ENCODE measurements at places on chromosomes 5 and 9.

DNA sequence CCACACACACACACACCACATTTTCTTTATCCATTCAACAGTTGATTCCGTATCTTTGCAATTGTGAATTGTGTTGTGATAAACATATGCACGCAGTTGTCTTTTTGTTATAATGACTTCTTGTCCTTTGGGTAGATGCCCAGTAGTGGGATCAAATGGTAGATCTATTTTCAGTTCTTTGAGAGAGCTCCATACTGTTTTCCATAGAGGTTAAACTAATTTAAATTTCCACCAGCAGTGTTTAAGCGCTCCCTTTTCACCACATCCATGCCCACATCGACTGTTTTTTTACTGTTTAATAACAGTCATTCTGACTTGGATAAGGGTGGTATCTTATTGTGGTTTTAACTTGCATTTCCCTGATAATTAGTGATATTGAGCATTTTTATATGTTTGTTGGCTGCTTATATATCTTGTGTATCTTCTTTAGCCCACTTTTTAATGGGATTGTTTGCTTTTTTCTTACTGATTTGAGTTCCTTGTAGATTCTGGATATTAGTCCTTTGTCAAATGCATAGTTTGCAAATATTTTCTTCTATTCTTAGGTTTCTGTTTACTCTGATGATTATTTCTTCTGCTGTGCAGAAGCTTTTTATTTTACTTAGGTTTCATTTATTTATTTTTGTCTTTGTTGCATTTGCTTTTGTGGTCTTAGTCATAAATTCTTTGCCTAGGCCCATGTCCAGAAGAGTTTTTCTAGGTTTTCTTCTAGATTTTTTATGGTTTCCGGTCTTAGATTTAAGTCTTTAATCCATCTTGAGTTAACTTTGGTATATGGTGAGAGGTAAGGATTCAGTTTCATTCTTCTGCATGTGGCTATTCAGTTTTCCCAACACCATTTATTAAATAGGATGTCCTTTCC lies 82.4 kb downstream of the SH3RF2 start:
- no peak for DNase-seq

DNA sequence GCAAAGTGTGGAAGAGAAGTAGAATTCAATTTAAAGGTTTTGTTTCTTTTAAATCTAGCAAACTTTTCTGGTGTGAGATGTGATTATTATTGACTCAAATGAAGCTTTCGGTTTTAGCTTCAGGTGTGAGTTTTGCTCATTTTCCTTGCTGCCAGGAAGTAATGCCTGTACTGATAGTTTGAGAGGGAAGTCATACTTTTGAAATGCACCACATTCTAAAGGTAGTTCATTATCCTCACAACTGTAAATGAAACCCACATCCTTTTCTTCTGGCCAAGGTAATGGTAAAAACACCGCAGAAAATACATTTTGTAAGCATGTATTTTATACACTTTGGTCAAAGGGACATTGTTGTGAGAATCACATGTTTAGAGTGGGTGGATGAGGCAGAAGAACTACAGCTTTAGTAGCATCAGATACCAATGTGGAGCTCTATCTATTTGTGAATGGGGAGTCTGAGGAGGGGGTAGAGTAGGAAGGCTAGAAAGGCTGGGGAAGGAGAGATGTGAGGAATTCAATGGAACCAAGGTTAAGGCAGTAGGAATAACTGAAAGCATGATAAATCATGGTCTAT lies 167.0 kb upstream of the CDKN2B start:
- no peak for DNase-seq

- no peak for DNase-seq
Measured at GRCh38 chr5:134020188-134020587, 15.4 kb upstream of the VDAC1 start.

DNA sequence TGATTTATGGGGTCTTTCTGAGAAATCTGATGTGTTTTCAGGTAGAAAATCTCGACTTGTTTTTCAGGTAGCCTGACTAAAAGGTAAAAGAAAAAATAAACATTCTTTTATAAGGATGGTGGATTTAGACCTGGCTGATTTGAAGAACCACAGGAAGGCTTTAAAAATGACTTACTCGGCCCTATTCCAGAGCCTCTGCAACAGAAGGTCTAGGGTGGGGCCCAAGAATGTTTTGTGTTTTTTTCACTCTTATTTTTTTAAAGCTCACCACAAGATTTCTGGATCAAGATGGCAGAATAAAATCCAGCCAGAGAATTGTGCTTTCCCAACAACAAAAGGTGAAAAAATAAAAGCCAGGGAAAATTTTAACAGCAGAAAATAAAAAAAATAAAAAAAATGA lies 59.1 kb downstream of the FNBP1 start:
- DNase-seq = no peak

GRCh38 chr5:114977979-114978573 lies 191.6 kb downstream of the TRIM36 start:
- DNase-seq = no peak

DNA sequence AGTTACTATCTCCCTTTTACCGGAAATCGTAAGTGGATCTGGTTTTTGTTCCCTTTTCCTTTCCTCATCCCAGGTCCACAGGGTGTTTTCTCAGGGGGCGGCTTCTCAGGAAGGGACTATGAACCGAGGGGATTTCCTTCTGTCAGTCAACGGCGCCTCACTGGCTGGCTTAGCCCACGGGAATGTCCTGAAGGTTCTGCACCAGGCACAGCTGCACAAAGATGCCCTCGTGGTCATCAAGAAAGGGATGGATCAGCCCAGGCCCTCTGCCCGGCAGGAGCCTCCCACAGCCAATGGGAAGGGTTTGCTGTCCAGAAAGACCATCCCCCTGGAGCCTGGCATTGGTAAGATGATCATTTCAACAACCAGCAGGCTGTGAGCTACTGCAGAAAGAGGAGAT lies 75.8 kb downstream of the GOLPH3 start:
- no peak for DNase-seq

GRCh38 chr5:28880936-28881335 lies 1842.5 kb upstream of the CDH9 start:
- no peak for DNase-seq

GRCh38 chr5:124474528-124475215 lies 271.8 kb downstream of the ZNF608 start:
- no peak for DNase-seq

DNA sequence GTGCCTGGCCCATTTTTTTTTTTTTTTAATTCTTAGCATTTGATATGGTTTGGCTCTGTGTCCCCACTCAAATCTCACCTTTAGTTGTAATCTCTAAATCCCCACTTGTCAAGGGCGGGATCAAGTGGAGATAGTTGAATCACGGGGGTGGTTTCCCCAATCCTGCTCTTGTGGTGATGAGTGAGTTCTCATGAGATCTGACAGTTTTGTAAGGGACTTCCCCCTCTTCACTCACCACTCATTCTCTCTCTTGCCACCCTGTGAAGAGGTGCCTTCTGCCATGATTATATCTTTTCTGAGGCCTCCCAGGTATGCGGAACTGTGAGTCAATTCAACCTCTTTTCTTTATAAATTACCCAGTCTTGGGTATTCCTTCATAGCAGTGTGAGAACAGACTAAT lies 27.2 kb downstream of the NDUFAF2 start:
- DNase-seq = no peak

GRCh38 chr9:22683700-22684075 lies 237.1 kb downstream of the DMRTA1 start:
- no peak for DNase-seq

GRCh38 chr5:132206782-132207181 lies 20.9 kb downstream of the P4HA2 start:
- DNase-seq = no peak

DNA sequence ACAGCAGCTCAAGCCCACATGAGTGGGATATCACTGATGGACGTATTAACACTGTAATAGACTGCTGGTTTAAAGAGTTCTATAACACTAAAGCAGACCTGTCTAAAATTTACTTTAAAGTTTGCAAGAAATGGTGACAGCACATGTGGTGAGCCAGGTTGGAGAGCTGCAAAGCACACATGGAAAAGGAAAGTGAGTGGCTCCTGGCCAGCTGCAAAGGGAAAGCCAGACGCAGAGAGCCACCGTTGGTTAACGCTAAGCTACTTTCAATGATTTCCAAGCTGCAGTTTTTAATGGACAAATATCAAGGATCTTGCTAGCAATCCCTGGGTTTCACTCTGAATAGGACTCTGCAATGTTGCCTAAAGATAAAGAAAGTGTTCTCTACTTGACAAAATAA lies 89.9 kb downstream of the CTNND2 start:
- DNase-seq = no peak

GRCh38 chr9:124469011-124469832 lies 19.0 kb downstream of the ADGRD2 start:
- no peak for DNase-seq

- DNase-seq = no peak
Measured at GRCh38 chr5:32129074-32129598, 45.0 kb downstream of the GOLPH3 start.

GRCh38 chr5:164600274-164600673 lies 1094.9 kb downstream of the MAT2B start:
- DNase-seq = no peak

Measured in 8988T (cell line).